ENCODE measurements at places on chromosomes 2 and 18. TPM values are rescaled to one million over a fixed set of nuclear protein-coding genes. Genes with fewer than 3 reads are reported as not detected.

- no peak for DNase-seq
- H3K27me3 ChIP-seq, result peaks cover 13% of the 10 kb centered on the region
- H3K4me1 ChIP-seq, result no peaks in the 10 kb centered on the region
- H3K4me3 ChIP-seq, result no peak overlapping the region
- H3K36me3 ChIP-seq, result no peaks in the 10 kb centered on the region
Measured at GRCh38 chr2:33441235-33441810, 35.1 kb upstream of the RASGRP3 start.

- peak; percentile 42 for DNase-seq
- peaks cover 41% of the 10 kb centered on the region for H3K27me3 ChIP-seq
- H3K4me3 ChIP-seq, result peak overlapping the region; percentile 85
Measured at GRCh38 chr2:176553685-176554100, 284.5 kb downstream of the MTX2 start.

GRCh38 chr18:72692595-72692994 is 148.5 kb upstream of the CBLN2 start:
- no peak for DNase-seq
- H3K4me3 ChIP-seq, result no peak overlapping the region
- no peaks in the 10 kb centered on the region for H3K36me3 ChIP-seq

- peaks cover 2% of the 10 kb centered on the region for H3K36me3 ChIP-seq
- DNase-seq, result no peak
- no peaks in the 10 kb centered on the region for H3K27me3 ChIP-seq
- H3K4me1 ChIP-seq, result peaks cover 4% of the 10 kb centered on the region
- no peak overlapping the region for H3K27ac ChIP-seq
- no peak overlapping the region for H3K4me3 ChIP-seq
Measured at GRCh38 chr2:217451666-217452065, 551.1 kb downstream of the TNS1 start.

DNA sequence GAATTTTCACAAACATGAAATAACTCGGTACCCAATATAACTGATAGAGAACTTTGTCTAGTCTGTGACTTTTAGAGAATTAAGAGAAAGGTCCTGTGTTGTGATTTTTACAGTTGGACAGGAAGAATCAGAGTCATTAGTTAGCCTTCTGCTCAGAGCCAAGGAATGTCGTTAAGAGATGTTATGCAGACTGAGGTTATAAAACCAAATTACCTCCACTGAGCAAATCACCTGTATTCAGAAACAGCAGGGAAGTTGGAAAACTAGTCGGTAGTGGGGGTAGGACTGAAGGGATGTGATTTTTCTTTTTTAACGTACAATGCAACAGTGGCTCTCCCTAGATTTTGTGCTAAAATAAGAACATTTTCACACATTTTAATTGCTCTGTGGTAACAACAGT is 18.5 kb downstream of the TANK start:
- no peak overlapping the region for H3K4me3 ChIP-seq
- peaks cover 73% of the 10 kb centered on the region for H3K36me3 ChIP-seq
- H3K27me3 ChIP-seq, result no peaks in the 10 kb centered on the region
- H3K27ac ChIP-seq, result no peak overlapping the region

DNA sequence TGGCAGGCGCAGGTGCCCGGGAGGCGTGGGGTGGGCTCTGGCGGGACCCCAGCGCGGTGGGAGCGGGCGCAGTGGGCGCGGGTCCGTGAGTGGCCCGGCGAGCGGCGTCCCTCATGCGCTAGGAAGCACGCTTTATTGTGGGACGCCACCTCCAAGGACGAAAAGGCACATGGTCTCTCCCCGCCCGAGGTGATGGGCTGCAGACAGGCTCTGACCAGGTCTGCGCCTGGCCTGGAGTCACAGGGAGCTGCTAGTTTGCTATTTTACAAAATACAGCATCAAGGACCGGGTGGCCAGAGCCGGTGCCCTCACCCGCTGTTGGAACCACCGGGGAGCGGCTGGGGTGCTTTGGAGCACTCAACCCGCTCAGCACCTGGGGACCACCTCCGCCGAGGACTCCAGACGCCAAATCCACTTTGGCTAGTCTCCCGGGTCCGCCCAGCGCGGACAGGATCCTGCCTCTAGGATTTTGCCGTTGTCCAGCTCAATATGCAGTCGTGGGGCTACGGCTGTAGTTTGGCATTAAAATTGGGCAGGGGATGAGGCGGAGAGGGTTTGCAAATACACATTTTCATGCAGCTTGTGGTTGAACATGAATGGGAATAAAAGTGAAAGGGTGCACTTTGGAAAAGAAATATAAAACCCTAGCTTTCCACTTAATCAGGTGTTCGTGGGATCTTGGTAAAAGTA is 65.4 kb downstream of the LRRFIP1 start:
- H3K36me3 ChIP-seq, result peaks cover 19% of the 10 kb centered on the region
- H3K4me1 ChIP-seq, result peaks cover 62% of the 10 kb centered on the region

DNA sequence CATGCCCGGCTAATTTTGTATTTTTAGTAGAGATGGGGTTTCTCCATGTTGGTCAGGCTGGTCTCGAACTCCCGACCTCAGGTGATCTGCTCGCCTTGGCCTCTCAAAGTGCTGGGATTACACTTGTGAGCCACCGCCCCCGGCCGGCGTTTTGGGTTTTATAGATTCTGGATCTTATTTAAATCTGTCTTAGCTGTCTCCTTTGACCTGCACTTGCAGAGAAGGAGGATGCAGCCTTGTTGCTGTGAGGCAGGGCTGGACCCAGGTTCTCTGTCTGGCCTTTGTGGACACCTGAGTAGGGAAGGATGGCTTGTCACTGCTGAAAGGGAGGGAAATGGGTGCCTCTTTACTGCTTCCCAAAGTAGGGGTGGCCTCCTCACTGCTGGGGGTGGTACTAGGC is 83.0 kb upstream of the HS6ST1 start:
- no peak for DNase-seq
- peaks cover 42% of the 10 kb centered on the region for H3K27me3 ChIP-seq
- no peak overlapping the region for H3K4me3 ChIP-seq
- no peak overlapping the region for H3K27ac ChIP-seq
- H3K4me1 ChIP-seq, result peaks cover 3% of the 10 kb centered on the region
- no peaks in the 10 kb centered on the region for H3K36me3 ChIP-seq

Gene HRH4
- 0.22 TPM for total RNA-seq

Gene NTSR2
- not detected for total RNA-seq
